GM13976 (cell line): ENCODE measurements at places on chromosomes 7 and 10.

DNA sequence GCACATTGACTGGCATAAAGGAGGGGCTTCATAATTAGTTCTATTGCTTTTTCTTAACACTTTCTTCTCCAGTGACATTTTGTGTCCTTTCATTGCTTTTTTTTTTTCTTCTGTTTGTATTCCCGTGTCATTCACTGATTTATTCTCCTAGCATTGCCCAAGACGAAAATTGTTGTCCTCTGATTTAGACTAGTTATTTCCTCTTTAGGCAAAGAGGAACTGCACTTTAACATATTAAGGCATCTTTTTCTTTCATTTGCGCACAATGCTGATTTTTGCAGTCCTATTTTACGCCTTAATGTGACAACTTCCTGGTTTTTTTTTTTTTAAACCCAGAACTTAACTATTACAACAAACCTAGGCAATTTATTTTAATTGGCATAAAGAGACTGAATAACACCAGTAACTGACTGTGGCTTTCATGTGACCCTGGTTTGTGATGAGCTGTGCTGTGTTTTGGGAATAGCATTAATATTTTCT is 39.7 kb downstream of the ARID5B start:
- DNase-seq = no peak

GRCh38 chr7:90951229-90951628 is 313.0 kb upstream of the FZD1 start:
- DNase-seq = no peak

- DNase-seq = no peak
Observed at GRCh38 chr7:102912742-102913141, at the start of gene LRRC17. Gene LRRC17 (plus strand): TSS chr7:102913000. CDS start chr7:102933914, 20,914 bp downstream.

DNA sequence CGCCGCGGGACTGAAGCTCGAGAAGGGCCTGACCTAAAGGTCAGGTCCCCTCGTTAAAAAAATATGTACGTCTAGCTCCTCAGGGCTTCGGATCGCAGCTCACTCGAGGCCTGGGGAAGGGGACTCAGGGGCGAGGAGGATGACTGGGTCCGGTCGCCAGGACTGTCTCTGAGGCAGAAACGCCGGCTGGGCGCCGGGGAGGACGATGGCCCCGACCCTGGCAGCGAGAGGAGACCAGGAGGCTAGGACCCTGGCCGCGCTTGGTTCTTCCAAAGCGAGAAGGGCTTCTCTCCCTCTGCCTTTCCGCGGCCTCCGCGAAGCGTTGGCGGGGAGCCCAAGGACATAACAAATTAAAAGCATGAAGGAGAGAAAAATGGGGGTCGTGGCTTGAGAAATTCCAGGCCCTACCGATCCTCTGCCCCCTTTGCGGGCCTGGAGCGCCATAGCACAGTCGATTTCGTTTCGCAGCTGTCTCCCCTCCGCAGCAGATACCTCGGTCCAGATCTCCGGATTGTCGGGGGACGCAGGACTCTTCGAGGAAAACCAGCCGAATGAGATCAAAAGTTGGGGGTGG is 3.1 kb downstream of the NKX2-3 start:
- no peak for DNase-seq

DNA sequence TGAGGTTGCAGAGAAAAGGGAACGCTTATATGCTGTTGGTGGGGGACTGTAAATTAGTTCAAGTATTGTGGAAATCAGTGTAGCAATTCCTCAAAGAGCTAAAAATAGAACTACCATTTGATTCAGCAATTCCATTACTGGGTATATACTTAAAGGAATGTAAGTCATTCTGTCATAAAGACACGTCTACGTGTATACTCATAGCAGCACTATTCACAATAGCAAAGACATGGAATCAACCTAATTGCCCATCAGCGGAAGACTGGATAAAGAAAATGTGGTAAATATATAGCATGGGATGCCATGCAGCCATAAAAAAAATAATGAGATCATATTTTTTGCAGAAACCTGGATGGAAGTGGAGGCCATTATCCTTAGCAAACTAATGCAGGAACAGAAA is 100.0 kb upstream of the NPSR1 start:
- DNase-seq = no peak

GRCh38 chr10:55897490-55897921 is 463.6 kb downstream of the ZWINT start:
- DNase-seq = no peak

DNA sequence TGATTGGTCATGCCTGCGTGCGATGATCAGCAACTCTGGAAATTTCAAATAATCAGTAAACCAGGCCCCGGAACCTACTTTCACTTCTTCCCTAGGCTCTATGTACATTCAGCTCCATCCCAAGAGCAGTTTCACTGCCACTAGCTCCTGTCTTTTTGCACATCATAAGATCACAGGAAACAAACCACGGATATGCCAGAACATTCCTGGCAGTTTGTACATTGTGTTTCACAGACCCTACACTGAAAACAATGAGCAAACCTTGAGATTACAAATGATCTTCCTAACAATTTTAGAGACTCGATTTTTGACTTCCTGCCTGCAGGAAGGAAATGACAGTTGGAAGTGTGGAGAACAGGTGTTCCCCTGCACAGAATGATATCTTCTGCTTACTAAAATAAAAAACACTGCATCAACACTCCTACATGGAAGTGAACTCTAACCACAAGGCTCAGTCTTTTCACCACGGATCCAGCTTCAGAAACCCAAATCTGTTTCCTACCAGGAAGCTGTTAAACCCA is 7.6 kb upstream of the TMEM236 start:
- no peak for DNase-seq
